SJCRH30 (cell line): ENCODE measurements at places on chromosomes 6 and 20.

GRCh38 chr6:140923048-140923447 lies 1209.7 kb upstream of the GJE1 start:
- peak; percentile 19 for DNase-seq

DNA sequence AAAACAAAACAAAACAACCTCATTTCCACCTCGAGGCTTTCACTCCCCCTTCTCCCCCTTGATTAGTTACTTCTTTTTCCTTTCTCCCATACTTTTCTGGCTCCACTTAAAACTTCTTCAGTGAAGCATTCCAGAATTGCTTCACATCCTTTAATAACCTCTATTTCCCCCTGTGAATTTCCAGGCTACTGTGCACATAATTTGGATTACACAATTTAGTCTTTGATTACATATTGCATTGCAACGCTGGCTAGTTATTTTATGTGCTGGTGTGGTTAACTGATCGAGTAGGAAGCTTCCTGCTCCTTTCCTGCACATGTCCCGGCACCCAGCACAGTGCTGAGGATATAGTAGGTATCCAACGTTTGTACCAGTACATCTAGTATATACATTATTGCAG lies 28.1 kb upstream of the EEF1E1 start:
- DNase-seq = no peak

- DNase-seq = no peak
Measured at GRCh38 chr6:811831-812230, 118.9 kb upstream of the EXOC2 start.

DNA sequence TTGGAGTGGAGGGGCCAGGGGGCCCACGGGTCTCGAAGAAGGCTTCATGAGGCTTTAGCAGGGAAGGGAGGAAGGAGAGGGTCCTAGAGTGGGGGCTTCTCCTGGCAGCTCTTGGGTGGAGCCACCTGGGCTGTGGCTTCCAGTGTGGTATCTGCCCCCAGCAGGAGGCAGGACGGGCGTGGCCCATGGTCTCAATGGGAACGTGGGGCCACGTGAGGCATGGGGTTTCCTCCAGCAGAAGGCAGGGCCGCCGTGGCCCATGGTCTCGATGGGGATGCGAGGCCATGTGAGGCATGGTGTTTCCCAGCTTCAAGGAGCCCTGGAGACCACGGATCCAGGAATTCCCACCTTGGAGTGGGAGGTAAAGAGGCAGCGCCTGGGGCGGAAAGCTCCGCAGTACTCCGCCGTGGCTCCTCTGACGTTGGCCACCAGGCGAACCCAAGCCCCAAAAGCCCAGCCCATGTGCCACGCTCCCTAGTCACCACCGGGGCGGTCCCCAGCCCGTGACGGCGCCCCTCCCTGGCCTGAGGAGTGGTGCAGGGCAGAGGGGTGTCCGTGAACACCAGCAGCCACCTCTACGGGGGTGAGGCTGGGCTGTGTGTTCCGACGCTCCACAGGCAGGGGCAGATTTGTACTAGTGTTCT lies 62.0 kb upstream of the GATA5 start:
- DNase-seq = no peak

- no peak for DNase-seq
Measured at GRCh38 chr6:113095841-113096240, 748.7 kb downstream of the RFPL4B start.

DNA sequence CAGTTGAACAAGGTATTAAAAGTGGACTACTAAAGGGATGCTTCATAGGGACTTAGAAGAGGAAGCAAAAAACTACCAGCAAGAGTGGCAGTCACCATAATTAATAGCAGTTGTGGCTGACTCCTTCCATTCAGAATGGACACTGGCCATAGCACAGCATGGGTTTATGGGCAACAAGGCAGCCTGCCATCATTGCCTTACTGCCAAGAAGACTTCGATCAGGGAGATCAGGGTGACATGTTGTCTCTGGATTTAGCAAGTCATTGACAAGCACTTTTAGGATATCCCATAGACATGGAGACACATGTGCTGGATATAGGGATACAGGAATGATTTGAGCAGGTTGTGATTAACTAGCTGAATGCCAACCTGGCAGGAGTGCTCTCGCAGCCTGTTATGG lies 35.3 kb upstream of the RIPOR2 start:
- DNase-seq = no peak

GRCh38 chr20:53844259-53844658 lies 226.1 kb downstream of the BCAS1 start:
- DNase-seq = no peak

DNA sequence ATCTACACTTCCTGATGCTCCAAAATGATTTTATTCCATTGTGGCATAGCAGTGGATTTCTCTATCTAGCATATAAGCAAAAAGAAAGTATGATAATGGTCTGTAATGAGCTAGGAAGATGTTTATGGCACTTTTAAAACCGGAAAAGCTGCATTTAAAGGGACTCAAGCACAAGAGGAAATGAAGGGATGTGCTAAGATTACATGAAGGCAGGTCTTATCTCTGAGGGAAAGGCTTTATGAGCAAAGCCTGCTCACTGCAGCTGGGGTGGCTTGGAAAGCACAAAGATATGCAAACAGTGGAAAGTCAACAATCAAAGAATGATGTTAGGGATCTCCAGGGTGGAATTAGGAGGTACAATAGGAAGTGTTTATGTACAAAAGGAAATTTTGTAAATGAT lies 138.2 kb downstream of the TENT5A start:
- no peak for DNase-seq

DNA sequence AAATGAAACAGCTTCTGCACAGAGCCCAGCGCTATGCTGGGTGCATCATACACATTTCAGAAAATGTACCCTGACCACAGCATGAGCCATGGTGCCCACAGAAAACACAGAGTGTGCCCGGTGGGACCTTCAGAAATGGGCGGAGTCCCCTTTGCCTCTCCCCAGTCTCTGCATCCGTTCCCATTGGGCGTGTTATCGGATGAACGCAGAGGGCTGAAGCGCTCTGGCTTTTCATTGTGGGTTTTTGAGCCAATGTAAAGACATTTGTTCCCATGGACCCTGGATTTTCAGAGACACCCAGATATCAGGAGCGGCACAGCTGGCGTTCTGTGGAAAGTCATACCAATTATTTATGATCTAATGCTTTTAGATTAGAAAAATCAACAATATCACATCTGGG lies 99.8 kb downstream of the DACT2 start:
- no peak for DNase-seq

DNA sequence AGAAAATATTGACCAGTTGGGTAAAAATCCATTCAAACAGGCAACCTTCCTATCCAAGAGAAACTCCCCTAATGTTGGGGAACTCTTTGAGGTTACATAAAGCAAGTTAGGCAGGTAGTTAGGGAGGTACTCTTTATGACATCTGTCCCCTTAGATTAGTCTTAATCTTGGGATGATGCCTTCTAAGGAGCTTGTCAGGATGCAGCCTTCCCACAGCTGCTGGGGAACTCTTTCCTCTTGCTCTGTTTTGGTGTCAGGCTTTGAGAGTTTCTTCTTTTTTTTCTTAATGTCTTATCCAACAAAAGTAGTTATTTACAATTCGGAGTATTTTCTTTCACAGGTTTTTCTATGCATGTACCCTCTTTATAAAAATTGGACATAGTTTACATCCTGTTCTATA lies 194.8 kb downstream of the CDKAL1 start:
- no peak for DNase-seq

- DNase-seq = no peak
Measured at GRCh38 chr6:5080574-5080973, 4.6 kb upstream of the PPP1R3G start.

DNA sequence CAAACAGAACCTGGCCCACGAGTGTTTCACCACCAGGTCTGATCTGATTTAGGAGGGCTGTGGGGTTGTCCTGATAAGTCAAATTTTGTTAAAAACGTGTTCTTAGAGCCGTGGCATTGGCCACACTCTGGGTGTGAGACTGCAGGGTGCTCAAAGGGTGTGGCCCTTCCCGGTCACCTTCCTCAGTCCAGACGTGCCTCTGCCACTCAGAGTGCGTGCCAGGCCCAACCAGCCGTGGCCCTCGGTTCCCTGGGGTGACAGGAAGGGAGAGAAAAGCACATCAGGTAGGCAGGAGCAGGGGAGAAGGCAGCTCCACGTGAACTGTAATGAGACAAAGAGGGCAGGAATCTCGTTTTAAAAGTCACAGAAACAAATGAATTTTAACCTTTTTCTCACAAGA lies 115.4 kb downstream of the FAM120B start:
- no peak for DNase-seq

- DNase-seq = no peak
Measured at GRCh38 chr6:13560651-13561044, 13.8 kb upstream of the SIRT5 start.

DNA sequence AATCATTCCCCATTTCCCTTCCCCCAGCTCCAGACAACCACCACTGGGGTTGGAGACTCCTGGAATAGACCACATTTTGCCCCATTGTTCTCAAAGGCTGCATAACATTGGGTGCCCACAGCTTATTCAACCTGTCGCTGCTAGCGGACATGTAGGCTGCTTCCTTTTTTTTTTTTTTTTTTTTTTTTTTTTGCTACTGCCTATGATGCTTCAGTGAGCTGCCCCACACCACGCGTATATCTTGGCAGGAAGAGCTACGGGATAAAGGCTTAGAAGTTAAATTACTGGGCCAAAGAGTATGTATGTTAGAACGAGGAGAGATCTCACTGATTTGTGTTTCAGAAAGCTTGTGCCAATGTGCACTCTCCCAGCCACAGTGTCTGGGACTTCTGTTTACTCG lies 7.0 kb downstream of the LBP start:
- no peak for DNase-seq

DNA sequence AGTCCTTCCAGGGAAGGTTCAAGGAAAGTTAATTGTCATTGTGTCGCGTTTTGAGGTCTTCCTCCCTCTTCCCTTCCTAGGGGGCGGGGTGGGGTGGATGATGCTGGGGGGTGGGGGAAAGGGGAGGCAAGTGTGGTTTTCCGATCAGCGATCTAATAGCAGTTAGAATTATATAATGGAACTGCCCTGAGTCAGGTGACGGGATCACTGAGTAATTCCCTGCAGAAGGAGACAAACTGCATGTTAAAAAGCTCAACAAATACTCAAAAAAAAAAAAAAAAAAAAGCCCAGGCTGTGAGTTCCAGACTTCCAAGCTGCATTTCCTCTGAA lies 240.4 kb downstream of the PHACTR1 start:
- no peak for DNase-seq

DNA sequence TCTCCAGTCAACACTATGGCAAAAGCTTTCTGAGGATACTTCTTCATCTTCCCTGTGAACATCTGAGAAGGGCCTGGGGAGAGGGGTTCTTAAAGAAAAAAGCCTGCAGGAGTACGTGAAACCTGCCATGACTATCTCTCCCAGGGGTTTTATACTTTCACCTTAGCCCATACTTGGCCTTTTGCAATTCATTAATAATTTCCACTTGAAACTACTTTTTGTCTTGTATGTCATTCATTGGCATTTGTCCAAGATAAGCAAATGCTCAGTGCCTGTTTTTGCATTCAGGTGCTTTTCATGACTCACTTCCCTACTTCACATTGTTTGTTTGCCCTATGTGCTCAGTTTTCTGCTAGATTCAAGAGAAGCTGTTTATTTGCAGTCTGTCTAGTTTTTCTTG lies 580.3 kb upstream of the GJE1 start:
- no peak for DNase-seq
